ENCODE measurements at places on chromosomes 5 and 9.

DNA sequence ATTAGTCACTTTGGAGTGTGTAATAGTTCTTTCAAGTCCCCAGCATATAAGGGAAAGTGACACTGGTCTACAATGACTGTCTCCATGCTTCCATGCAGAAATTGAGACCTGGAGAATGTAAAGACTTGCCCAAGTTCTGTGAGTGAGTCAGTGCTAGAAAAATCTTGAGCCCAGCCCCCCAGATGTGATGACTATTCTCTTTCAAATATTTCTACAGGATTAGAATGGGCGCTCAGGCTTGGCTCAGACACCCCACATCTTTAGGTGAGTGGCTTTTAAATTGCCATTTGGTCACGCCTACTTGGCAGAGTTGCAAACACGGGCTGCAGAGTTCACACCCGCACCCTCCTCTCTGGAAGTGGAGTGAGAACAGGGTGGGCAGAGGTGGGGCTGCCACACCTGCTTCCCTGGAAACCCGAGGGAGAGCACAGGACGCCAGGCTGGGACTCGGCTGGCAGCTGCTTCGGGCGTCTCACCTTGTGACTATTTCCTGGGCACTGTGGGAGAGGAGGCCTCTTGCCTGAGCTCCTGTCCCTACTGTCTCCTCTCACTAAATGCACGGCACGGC lies 37.6 kb downstream of the ROPN1L start:
- no peak for DNase-seq

DNA sequence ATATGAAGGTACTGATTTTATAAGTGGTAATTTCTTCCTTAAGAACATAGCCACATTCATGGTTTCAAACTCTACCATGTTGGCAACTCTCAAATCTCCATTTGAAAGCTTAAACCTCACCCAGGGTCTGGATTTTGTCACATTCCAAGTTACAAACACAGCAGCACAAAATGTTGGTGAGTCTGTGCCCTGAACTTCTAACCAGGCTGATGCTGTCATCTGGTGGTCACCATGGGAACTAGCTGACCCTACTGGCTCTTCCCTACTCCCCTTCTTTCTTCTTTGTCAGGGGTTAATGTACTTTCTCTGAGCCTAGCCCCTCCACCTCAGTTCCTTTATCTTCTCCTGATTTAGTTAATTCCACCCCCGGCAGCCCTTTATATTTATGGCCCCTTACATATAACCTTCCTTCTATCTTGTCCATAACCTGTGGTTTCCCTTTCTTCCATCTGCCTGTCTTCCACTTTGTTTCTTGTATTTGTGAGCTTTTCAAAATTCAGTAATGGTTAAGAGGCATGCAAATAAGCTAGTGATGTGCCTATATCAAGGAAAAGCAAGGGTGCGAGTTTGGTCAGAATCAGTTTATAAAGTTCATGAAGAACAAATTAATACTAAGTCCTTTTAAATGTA lies 35.9 kb downstream of the TGFBR1 start:
- DNase-seq = no peak

DNA sequence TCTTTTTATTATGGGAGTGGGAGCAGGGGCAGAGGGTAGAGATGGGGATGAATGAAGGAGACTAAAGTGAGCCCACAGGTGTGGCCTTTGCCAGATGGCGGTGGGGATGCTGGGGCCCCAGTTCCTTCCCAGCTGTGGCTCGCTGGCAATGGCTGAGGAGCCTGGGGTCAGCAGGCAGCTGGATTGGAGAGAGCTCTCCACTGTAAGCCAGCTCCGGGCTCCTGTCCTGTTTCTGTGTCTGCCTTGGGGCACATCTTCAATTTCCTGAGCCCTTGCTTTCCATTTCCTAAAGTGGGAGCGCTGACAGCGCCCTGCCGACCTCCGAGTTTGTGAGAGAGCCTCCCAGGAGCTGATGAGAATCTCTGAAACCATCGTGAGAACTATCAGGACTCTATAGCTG lies 75.6 kb upstream of the SPRY4 start:
- no peak for DNase-seq

GRCh38 chr9:123685489-123686083 lies 244.3 kb downstream of the DENND1A start:
- DNase-seq = no peak

DNA sequence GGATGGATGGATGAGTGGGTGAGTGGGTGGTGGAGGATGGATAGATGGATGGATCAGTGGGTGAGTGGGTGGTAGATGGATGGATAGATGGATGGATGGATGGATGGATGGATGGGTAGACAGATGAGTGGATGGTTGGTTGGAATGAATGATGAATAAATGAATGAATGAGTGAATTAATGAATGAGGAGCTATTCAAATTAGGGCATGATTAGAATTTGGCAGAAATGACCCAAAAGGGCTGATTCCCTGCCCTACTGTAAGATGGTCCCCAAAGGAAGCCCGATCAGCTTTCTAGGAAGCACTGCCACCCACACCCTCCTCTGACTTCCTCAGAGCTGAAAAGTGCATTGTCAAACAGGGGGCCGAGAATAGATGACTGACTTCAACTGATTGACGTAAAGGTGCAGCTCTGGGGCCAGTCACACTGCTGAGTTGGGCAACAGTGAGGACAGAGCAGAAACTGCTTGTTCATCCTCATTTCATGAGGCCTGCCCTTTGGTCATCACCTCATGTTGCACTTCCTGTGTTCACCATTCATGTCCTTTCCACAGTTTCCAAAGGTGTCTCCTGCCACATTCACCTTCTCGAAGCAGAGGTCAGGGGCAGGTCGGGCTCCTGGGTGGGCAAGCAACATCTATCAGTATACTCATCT lies 34.3 kb downstream of the NIPAL4 start:
- DNase-seq = no peak

GRCh38 chr5:57302164-57302563 lies 128.3 kb downstream of the GPBP1 start:
- no peak for DNase-seq

DNA sequence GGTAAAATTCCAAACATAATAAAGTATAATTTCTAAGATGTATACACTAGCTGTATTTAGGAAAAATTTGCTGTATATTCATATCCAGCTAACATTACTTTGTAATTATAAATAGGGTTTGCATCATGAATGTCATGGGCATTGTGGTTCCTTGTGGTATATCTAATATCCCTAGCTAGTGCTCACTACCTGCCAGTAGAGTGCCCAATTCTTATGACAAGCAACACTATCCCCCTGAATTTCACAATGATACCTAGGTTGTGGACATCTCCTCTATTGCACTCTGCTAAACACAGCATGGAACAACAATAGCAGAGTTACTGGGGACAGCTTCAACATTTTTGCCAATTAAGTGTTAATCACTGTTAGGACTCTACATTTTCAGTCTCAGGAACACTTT lies 1656.5 kb downstream of the EFNA5 start:
- DNase-seq = no peak

GRCh38 chr5:28380167-28380566 lies 1341.8 kb upstream of the CDH9 start:
- no peak for DNase-seq

DNA sequence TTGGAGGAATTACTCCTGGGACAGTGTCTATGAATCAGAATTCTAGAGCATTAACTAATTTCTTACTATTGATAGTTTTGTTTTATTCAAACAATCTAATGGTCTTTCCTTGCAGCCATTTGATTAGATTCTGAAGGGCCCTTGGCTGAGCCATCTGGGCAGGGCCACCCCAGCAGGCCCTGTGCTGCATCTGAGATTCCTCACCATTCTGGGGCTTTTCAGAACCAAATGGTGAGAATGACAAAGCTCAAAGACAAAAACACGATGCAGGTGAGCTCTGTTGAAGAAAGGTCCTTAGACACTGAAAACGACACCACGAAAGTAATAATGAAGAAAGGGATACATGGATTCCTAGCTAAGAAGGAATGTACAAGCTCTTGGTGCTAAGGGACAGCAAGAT lies 321.0 kb upstream of the IRX4 start:
- DNase-seq = no peak

- DNase-seq = no peak
These were observed 78.2 kb downstream of the FAM114A2 start for GRCh38 chr5:153960269-153961215.

GRCh38 chr5:113246361-113246870 lies 188.4 kb downstream of the TSSK1B start:
- DNase-seq = no peak

DNA sequence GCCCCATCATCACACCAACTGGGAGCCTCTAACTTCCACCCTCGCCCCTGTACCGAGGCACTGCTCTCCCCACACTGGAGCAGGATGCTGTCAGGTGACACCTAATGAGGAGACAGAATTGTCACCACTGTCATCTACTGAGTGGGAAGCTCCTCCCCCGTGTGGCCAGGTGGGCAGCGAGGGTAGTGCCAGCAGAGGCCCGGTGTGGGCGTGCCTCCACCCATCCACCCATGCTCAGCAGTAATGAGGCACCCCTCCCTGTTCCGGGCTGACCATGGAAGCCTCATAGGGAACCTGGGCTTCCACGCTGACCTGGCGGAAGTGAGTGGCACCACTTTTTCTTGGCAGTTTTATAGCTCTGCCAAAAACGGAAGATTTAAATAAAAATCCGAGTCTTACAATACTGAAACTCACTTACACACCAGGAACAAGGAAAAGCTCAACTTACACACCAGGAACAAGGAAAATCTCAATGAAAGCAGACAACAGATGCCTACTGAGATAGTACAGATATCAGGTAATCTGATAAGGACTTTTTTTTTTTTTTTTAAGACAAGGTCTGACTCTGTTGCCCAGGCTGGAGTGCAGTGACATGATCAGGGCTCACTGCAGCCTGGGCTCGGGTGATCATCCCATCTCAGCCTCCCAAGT lies 30.6 kb upstream of the ASS1 start:
- no peak for DNase-seq

DNA sequence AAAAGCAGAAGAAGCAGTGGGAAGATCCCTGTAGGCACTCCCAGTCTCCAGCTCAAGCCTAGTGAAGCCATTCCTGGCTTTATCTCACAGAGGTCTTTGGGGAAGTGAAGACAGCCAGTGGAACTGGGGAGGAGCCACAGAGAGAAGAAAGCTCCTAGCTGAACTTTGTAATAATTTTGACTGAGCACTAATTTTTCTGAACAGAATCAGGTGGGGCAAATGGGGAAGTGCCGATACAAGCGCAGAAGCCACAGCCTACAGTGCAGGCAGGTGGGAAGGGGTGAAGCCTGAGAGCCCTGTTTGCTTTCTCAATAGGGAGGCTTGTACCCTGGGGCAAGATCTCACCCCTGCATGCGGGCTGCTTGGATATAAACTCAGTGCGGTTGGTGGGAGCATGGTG lies 48.4 kb upstream of the SNAPC3 start:
- DNase-seq = no peak

DNA sequence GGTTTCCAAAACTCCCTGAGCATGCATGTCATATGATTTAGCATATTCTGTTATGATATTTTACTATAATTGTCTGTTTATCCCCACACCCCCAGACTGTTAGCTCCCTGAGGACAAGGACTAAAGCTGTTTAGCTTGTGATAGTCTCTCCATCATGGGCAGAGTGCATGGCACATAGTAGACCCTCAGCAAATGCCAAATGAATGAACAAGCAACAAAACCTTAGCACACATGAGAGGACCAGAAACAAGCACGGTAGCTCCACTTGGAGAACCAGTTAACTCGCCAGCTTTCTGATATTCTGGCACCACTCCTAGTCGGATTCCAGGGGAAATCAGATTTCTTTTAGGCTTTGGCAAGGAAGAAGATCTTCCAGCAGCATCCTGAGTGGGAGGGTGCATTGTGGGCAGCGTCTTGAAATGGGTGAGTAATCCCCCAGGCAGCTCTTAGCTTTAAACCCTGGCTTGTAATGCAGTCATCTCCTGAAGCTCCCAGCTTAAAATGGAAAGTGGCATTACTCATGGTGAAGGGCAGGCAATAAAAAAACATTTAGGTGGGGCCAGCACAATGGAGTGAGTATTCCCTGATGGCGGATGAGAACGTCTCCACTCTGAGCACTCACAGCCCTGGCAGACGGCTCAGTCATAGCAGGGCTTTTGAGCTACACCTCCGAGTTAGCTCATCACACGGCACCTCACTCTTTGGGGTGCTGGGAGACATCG lies 41.1 kb downstream of the FGF1 start:
- DNase-seq = no peak

DNA sequence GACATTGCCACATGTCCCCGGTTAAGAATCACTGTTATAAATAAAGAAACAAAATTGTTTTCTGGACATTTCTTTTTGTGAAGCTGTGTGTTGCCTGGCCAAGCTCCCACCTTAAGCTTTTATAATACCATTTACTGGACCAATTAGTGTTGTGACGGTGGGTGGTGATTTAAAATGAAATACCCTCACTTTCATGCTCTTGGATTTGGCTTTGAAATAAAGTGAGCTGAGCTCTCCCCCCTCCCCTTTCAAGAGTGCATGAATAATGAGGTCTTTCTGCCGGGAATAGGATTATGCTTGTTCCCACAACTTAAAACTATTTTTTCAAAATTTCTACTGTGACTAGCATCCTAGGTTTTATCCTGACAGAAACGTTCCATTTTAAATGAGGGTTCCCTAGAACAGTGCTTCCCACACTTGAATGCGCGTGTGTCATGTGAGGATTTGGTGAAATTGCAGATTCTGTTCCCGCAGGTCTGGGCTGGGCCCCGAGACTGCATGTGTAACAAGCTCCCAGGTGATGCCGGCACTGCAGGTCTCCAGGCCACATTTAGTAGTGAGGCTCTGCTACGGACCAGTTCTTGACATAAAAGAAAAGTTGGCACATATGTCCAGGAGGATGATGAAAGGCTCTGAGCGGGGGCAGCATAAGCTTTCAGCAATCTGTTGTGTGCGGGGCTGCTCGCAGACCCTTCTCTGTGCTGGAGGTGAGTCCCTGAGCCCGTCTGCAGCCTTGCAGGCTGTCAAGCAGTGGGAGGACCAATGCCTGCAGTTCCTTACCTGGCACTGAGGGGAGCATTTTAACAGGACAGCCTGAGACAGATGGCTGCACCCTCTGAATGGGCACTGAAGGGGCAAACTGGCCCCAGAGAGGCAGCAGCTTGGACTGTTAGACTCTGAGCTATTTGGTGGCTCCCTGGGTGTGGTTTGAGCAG lies 24.4 kb downstream of the IQGAP2 start:
- DNase-seq = no peak

DNA sequence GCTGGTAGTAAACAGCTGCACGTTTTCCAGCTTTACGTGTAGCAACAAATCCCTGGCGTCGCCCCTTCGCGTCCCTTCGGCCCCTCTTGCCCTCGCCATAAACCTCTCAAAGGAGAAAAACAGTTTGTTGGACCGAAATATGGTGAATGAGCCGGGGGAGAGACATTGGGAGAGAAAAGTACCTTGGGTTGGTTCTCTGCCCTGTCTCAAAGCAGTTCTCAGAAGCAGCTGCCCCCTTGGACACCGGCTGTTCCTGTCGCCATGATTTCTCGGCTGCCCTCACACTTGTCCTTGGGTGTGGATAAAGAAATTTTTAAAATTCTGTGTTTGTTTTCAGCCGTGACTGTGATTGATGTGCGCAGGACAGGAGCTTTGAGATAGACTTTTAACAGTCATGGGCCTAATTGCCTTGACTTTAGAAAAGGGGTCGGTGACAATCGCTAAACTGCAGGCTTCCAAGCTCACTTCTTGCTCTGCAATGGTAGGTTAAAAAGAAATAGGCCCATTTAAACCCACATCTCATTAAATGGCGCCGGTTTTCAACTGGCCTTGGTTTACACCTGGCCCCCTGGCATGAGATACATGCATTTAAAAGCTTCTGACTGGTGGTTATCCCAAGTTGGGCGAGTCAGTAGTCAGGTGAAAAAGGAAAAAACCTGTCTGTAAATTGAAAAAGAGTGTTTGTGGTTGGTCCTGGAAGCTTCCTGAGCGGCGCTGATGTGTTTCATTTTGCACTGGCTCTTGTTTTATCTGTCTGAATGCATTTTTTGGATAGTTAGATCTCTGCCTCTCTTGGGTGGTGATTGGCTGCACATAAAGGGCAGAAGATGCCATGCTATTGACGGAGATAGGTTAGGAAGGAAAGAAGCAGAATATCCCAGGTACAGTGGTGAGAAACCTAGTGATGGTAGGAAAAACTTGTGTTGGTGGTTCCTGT lies 983 bp downstream of the RCL1 start:
- no peak for DNase-seq
